Activated CD4-positive, alpha-beta T cell treated with anti-CD3 and anti-CD28 coated beads for 1 hour (primary cell): ENCODE measurements at places on chromosomes 5 and 9.

- DNase-seq = no peak
Observed at GRCh38 chr9:90851444-90851843, 49.8 kb downstream of the SYK start.

GRCh38 chr5:59040024-59040803 lies 457.3 kb downstream of the RAB3C start:
- DNase-seq = no peak

DNA sequence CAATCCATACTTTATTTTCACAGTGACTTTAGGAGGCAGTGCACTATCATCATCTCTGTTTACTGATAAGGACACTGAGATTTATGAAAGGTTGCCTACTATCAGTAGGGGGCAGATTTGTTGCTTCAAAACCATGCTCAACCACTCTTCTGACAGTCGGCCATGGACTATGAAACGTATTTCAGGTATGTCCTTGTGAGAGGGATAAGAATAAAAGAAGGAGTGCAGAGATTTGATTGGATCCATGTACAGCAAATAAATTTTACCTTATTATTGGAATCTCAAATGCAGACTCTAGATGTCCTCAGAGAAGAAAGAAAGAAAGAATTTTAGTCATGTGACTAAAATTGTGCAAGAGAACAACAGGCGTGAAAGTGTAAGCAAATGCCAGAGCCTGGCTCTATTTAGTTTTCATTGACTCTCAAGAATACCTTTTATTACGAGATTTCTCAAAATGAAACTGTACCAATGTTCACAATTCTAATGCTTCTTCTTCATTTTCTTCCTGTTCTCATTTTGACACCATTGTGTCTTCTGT lies 296.6 kb upstream of the RASA1 start:
- no peak for DNase-seq

DNA sequence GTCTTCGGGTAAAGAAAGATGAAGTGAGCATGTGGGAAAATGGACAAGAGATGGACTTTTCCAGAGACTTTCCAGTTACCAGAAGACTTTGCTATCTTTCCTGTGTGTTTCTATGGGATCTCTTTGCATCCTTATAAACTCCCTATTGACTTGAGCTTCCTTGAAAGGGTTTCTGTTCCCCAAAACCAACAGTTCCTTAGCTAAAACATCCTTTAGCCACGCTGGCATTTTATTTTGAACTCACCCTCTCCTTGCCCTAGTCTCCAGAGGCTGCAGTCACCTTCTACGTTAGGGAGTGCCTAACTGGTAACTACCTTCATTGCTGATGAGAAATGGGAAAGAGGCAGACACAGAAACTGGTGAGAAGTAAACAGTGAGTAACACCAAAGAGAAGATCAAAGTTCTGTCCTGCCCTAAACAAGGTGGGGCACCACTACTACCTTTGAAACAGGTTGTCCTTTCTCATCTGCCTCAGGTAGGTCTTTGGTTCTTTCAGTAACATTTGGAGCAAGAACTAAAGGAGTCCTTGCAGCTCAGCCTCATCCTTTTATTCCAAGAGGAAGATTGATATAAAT lies 402.9 kb downstream of the ENC1 start:
- DNase-seq = no peak
